ENCODE measurements at places on chromosomes 16 and 17.

GRCh38 chr16:64088838-64089237, 1033.0 kb downstream of the CDH11 start:
- DNase-seq = no peak

GRCh38 chr17:46115699-46116098, 77.5 kb downstream of the KANSL1 start:
- DNase-seq = no peak

- DNase-seq = no peak
Measured at GRCh38 chr17:10628756-10629155, 28.4 kb downstream of the MYH3 start.

DNA sequence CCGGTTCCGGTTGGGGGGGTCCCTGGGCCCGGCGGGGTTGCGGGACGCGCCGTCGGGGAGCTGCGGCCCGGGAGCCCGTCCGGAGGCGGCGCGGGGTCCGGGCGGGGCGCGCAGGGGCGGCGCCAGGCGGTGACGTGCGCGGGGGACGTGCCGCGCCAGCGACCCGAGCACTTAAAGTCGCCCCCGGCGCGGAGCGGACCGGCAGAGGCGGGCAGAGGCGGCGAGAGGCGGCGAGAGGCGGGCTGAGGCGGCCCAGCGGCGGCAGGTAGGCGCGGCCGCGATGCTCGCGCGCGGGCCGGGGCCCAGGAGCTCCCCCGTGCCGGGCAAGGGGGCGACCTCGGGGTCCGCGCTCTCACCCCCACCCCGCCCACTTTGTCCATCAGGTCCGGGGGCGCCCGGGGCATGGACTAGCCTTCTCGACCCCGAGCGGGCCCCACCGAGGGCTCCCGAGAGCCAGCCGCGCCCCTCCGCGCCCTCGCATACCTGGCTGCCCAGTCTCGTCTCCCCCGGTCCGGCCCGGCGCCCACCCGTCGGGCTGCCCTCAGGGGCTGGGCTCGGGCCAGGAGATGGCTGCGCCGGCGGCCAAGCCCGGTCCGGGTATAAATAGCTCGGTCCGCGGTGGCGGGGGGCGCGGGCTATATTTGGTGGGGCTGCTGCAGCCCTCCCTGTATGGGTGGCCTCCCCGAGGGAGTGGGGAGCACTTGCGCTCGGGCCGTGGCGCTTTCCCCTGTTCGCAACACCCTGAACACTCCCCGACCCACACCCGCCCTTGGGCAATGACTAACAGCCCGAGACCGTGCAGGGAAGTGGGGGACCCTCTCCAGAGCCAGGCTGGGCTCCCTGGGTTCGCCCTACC, at the start of gene SLC16A3:
SLC16A3 (plus strand) TSS at position 201 of the 856 bp plus-strand sequence. CDS start 6,967 bp downstream, outside the sequence.
- DNase-seq = no peak

- peak; percentile 23 for DNase-seq
Measured at GRCh38 chr17:32486111-32486700, 587 bp upstream of the CDK5R1 start.

GRCh38 chr16:67111951-67112444, 2.3 kb downstream of the PHAF1 start:
- no peak for DNase-seq

DNA sequence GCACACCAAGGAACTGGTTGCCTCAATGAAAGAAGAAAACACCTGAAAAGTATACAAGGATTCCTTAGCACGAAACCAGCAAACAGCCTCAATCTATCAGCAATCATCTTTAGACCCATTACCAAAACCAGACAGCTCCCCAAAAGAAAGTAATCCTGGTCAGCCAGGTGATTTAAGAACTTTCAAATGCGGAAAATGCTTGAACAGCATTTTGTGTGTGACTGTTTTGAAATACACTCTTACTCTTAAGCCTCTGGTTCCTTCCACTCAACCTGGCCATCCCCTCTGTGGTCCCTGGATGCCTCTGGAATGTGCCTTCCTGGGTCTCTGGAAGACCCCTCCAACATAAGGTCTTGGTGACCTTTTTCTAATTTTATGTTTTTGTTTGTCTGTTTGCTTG, 70.5 kb upstream of the NOG start:
- DNase-seq = no peak

GRCh38 chr16:777826-778225, 10.4 kb downstream of the RPUSD1 start:
- DNase-seq = no peak

DNA sequence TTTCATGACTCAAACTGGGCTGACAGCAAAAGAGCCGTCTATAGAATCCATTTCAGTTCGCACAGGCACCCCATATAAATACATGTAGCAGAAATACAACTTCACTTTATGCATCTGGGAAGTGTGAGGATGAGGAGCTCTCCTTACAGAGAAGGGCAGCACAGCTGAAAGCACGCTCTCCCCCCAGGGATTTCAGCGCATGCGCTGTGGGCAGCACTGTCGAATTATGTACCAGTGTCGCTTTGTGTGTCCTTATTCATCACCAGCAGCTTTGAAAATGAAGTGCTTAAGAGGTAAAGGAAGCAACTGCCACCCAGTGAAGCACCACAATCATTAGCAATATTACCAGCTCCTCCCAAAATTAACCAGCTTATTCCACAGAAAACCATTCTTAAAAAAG, 39.9 kb downstream of the CEP95 start:
- no peak for DNase-seq

- DNase-seq = peak; percentile 56
Measured at GRCh38 chr16:70746040-70746707, 54.8 kb downstream of the VAC14 start.

- DNase-seq = no peak
Measured at GRCh38 chr17:67770539-67770938, 52.8 kb downstream of the NOL11 start.
